ENCODE measurements at places on chromosomes 16 and 17.

DNA sequence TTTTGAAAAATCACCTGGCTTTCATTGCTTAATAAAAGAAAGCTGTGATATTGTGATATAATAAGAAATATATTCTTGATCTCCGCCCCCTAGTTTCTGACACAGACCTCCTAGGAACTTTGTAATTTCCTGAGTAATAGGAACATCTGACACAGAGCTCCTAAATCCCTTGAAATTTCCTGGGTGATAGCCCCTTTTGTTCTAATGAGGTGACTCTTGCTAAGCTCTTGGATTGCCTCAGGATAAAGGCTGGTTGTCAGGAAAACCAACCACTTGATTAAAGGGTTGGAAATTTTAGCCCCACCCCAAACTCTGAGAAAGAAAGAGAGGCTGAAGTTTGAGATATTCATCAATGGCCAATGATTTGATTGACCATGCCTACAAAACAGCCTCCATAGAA is 326.4 kb upstream of the KIF2B start:
- no peak for DNase-seq

DNA sequence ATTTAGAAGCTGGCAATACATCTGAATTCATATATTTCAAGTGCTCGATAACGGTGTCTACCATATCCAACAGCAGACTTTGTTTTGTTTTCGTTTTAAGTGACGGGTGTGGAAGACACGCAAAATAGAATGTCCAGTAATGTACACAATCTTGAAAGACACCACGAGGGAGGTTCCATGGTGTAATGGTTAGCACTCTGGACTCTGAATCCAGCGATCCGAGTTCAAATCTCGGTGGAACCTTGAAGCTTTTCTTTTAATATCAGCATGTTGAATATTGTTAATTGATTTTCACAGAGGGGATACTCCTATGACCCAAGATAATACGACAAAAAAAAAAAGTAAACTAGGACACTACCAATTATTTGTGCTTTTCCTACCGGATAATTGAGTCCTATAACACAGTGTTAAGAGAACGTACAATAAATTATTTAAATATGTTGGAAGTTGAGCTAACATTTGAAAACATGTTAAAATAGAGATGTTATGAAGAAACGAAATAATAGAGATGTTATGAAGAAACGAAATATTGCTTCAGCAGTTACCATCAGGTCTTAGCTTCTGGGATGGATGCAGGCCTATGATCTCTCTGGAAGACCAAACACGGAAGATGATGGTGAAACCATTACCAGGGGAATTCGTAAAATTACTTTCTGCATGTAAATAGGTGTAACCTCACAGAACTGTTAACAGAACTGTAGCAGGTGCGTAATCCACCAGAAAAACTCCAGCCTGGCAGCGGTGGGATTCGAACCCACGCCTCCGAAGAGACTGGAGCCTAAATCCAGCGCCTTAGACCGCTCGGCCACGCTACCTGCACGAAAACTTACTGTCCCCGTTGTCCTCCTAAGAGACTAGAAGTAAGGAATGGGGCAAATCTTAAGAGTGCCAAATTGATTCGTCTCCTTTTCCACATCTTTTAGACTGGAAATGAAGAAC is 1.5 kb upstream of the ALOXE3 start:
- peak; percentile 96 for DNase-seq

DNA sequence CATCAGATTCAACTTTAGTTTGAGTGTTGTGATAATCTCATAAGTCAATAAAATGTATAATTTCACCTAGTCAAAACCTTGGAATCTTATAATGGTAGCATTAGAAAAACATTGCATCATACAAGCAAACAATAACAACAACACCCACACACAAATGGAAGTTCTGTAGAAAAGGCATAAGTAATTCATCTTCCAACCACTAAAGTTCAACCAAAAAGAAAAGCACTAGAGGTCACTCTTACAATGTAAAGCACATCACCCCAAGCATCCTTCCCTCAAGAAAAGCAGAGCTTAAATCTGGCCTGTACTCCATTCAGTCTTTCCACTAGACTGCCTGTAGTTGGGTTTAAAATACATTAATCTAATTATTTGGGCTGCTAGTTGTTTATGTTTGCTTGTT is 1.8 kb downstream of the CNTNAP4 start:
- no peak for DNase-seq

DNA sequence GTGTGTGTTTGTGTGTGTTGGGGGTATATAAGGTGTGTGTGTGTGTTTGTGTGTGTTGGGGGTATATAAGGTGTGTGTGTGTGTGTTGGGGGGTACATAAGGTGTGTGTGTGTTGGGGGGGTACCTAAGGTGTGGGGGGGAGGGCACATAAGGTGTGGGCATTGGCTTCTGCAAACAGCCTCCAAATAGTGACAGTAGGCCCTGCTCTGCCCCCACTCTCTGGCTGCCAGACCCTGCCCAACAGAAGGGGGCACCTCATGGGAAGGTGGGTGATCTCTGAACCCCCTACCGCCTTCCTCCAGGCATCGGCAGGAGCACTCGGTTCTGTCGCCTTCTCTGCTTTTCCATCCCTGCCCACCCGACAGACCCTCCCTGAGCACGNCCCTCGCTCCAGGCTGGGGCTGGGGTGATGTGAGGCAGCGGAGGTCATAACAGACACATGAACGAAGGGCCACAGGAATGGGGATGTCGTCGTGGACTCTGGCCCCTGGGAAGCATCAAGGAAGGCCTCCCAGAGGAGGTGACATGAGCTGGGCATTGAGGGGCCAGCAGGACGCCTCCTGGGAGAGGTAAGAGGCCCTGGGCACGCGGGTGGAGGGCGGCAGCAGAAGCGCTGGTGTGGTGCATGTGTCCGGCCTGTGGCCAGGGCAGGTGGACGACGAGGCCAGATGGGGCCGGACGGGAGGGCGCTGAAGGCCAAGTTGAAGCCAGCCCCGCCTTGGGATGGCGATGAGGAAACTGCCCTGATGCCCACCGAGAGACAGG is 136.6 kb upstream of the RPH3AL start:
- peak; percentile 66 for DNase-seq
